ENCODE measurements at places on chromosomes 16 and 17.

DNA sequence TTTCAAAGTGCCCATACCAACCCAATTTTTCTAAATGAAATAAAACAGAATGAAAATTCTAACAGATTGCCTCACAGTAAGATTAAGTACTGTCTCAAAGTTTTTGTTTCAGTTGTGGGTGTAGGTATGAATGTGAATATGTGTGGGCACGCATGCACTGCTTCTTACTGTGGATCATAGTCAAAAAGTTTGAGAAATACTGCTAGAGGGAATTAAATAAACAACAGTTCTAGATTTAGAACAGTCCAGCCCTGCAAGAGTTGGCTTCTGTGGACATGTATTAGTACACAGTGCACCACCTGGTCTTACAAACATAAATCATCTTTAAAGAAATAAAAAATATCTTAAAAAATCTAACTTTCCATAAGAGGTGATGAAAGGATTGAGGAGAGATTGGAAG, 8.4 kb downstream of the ZNF652 start:
- no peak for DNase-seq

DNA sequence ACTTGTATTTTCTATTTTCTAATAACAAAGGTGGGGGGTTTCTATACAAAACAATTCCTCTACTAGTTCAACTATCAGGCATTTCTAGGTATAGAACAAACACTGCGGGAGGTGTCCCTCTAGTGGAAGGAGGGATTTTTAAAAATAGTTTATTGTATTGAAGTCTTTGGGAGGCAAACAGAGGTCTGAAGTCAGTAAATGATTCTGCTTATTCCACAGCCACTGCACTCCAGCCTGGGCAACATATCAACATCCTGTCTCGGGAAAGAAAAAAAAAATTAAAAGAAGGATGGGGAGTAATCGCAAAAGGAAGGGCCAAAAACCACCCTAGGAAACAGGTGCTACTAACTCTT, 648 bp upstream of the ERCC4 start:
- no peak for DNase-seq

DNA sequence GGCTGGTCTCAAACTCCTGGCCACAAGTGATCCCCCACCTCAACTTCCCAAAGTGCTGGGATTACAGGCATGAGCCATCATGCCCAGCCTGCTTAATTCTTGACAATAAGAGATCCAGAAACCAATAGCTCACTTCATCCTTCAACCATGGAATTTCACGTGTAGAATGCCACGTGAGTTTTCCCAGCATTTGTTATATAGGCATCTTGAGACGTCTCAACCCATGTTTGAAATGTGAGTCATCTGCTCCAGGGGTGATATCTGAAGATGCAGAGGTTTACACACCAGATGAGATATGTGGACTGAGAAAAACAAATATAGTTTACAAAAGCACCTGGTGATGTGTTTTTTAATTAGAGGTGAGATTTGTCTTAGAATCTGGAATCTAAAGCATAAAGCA, 7.1 kb downstream of the TEKT3 start:
- DNase-seq, result no peak

DNA sequence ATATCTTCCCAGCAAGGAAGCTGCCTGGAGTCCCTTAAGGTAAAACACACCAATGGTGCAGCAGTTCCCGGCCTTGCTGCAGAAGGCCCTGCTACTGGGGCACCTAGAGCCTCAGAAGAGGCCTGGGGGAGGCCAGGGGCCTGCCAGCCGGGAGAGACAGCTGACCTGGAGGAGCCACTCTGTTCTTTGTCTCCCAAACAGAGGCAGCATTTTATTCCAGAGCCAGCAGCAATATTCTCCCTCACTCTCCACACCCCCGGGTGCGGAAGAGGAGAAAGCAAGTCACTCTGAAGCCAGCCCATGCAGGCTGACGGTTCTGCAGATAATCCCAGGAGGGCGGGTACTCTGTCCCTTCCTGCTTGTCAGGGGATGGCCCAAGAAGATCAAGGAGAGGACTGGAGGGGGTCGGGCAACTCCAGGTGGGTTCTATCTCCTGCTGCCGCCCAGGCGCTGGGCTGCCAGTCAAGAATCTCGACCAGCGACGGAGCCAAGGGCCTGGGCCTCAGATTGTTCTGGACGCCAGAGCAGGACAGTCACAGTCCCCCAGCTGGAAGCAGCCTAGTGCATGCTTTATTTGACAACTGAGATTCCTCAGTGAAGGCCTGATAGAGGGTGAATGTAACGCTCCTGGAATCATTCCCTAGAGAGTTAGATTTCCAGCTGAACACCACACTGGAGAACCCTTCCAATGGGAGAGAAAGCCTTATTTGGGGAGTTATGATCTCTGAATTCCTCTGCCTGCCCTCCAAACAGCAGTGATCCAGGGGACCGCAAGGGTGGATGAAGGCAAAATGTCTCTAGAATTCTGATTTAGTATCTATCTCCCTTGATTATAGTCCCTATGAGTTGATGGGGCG, 1.1 kb upstream of the KIFC3 start:
- no peak for DNase-seq

DNA sequence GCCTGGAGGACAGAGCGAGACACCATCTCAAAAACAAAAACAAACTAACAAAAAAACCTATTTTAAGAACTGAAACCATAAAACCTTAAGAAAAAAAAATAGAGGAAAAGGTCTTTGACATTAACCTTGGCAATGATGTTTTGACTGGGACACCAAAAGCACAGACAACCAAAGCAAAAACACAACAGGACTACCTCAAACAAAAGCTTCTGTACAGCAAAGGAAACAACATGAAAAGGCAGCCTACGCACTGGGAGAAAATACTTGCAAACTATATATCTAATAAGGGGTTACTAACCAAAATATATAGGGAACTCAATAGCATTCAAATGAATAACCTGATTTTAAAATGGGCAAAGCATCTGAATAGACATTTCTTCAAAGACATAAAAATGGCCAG, 32.3 kb downstream of the CDR2 start:
- DNase-seq, result no peak

- no peak for DNase-seq
Observed at GRCh38 chr17:55053855-55054254, 85.3 kb downstream of the STXBP4 start.

- DNase-seq, result no peak
Observed at GRCh38 chr17:65925606-65926307, 266.2 kb downstream of the CEP112 start.

DNA sequence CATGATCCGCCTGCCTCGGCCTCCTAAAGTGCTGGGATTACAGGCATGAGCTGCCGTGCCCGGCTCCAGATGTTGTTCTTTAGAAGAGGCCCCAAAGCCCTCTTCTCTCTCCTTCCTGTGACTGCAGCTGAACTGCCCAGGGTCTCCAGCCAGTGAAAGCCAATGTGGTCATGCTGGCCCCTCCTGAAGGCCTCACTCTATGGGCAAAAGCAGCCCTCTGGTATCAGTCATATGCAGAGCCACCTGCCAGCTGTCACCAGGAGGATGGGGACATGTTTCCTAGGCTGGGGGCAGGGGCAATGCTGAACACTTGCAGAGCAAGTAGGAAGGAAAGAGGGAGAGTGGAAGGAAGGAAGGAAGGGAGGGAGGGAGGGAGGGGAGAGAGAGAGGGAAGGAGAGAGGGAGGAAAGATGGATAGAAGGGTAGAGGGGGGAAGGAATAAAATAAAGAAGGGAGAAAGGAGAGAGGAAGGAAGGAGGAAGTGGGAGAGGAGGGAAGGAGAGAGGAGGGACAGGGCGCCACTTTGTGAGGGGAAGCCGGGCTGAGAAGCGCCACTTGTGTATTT, 36.0 kb downstream of the SOCS3 start:
- no peak for DNase-seq

GRCh38 chr16:6059671-6060070, 962.1 kb upstream of the EEF2KMT start:
- no peak for DNase-seq

DNA sequence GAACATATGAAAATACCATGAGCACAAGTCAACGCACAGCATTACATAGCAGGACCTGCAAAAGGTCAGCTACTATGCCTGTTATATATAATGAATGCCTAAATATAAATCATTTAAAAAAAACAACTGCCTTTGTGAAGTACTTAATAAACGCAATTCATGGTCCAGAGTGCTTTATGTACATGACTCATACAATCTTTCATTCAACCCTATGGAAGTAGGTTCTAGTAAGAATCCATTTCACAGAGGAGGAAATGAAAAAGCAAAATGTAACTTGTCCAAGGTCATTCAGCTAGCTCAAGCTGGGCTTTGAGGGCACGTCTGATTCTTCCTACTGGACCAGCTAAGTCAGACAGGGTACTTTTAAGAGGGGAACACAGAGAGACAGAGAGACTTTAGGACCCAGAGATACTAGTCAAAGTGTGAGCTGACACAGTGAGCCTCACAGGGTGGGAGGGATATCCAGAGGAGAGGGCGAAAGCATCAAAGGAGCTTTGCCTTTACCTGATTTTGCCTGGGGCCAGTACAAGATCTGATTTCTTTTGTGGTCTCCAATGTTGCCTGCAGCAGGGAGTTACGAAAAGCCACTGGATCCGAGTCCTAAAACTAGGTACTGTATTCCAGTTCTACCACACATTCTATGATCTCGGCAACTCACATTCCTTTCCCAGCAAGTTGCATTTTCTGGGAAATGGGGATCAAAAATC, 83.4 kb upstream of the ZFHX3 start:
- DNase-seq, result no peak

DNA sequence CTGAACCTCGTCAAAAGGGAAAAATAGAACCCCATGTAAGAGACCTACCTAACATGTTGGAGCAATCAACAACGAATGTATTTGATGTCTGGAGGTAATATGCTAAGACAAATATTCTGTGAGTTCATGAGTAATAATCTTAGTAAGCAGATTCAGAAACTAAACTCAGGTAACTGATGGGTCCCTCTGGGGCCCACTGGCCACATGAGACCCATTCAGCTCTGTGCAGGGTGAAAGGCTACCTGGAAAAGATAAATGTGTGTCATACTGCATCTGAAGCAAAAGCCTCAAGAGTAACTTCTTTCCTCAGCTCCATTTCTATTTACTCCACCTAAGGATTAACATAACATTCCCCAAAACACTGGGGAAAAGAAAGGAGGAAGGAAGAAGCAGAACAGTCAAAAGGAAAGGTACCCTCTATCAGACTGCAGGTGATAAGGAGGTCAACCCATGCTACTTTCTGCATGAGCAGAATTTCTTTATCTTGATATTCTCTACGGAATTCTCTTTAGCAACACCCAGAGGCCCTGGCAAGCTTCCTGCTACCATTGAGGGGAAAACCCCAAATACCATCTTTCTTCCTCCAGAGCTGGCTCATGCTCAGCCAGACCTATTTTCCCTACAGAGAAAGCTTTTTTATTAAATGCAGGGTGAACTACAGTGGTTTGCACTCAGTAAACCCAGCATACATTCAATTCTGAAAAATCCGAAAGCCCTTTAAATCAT, 37.7 kb upstream of the ABCA6 start:
- DNase-seq, result no peak

- DNase-seq, result no peak
Observed at GRCh38 chr16:84246679-84247077, 6.9 kb upstream of the KCNG4 start.

DNA sequence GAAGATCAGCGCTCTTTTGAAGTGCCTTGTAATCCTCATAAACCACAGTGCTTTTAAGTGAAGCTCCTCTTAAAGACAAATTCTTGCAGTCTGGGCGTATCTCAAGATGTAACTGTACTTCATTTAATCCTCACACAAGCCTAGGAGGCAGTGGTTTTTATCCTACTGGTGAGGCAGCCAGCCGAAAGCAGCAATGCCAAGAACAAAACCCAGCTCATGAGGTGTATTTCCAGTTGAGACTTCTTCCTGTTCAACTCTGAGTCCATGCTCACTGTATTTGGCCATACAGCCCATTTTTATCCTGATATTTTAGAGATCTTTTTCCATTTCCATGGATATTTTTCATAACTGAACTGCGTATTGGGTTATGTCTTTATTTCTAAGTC, 13.7 kb downstream of the CTRB2 start:
- DNase-seq, result no peak

- no peak for DNase-seq
Observed at GRCh38 chr17:58081646-58082340, 1.4 kb upstream of the DYNLL2 start.

- no peak for DNase-seq
Observed at GRCh38 chr16:74302341-74302740, 5.7 kb downstream of the PSMD7 start.

- DNase-seq, result no peak
Observed at GRCh38 chr16:78903843-78904242, 696.7 kb downstream of the MAF start.

- DNase-seq, result no peak
Observed at GRCh38 chr17:82103553-82104451, 5.8 kb upstream of the FASN start.

DNA sequence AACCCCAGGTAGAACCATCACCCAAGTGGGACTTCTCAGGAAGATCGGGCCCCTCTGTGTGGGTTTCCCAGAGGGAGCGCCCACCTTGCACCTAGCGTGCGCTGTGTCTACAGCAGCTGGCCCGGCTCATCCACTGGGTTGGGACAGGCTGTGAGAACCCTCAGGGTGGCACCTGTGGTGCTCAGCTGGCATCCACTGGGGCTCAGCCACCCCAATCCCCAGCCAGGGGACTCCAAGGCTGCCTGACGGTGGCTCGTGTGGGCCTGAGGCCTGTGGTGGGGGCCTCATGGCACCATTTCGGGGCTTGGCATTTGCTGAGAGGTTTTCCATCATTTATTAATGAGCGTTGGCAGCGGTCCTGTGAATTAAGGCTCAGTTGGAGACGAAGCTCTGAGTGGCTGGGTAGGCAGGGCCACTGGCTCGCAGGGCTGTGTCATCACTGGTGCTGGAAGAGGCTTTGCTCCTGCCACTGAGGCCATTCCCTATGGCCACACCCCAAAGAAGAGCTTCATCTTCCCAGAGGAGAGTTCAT, 28.5 kb downstream of the CACNG4 start:
- DNase-seq, result no peak

GRCh38 chr16:85393674-85394451, 219.3 kb upstream of the GSE1 start:
- DNase-seq, result peak; percentile 45

- DNase-seq, result no peak
Observed at GRCh38 chr16:68490829-68491575, 42.7 kb upstream of the SMPD3 start.

DNA sequence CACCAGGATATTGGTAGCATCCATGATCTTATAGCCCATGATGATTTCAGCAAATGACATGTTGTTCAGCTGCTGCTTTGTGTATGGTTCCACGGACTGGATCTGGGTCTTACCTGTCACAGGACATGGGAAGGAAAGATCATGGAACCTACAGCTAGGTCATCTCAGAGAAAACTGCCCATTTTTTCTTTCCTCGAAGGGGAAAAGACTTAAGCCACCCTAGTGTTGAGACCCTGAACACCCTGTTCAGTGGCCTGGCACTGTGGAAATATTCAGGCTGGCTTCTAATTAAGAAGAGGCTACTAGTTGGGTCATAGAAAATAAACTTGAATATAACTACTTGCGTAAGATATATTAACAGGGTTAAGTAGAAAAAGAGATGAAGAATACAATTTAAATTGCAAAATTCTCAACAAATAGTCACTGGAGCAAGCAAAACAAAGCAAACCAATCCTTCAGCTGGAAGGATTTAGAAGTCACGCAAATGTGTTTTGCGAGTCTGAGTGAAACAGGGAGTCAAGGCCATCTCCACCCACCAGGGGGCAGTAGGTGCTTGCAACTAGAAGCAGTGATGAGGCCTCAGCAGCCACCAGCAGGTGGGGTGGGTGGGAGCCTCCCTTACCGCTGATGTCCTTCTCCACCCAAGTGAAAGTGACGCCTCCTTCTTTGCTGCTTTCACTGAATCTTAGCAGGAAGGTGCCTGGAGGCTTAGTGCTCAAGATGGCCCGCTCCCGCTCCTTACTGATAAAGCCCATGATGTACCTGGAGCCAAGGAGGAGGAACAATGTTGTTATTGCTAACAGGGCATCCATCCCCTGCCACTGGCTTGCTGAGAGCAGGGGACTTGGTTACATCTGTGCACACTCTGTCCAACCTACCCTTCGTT, 34.3 kb downstream of the STAT5A start:
- peak; percentile 91 for DNase-seq

Data from stimulated activated CD4-positive, alpha-beta T cell treated with anti-CD3 and anti-CD28 coated beads, Interleukin-2, amount 100 ng/mL, for 4 hours (primary cell).